Right renal cortex interstitium (tissue), 3 donors: ENCODE measurements at places on chromosomes 12 and 14. TPM values are rescaled to one million over a fixed set of nuclear protein-coding genes. Genes with fewer than 3 reads are reported as not detected.

RND1 gene
- polyA plus RNA-seq = 3.6 TPM

- DNase-seq = no peak
Measured at GRCh38 chr12:96361074-96361473, 39.2 kb downstream of the CDK17 start.

DNA sequence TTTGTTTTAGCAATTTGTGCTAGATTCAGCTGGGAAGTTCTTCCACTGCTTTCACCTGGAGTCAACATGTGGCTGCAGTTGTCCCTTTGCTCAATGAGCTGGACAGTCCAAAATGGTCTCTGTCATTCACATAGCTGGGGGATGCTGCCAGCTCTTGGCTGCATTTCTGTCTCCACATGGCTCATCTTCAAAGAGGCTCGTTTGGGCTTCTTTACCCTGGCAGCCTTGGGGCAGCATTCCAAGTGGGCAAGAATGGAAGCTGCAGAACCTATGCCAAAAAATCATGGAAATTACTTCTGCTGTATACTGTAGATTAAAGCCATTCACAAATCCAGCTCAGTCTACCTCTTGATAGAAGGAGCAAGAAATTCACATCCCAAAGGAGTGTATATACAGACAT lies 199.1 kb downstream of the SLC5A8 start:
- DNase-seq = no peak

EXOC3L4 gene
- 2.8 TPM for polyA plus RNA-seq

TBX5 gene
- not detected for polyA plus RNA-seq

DNA sequence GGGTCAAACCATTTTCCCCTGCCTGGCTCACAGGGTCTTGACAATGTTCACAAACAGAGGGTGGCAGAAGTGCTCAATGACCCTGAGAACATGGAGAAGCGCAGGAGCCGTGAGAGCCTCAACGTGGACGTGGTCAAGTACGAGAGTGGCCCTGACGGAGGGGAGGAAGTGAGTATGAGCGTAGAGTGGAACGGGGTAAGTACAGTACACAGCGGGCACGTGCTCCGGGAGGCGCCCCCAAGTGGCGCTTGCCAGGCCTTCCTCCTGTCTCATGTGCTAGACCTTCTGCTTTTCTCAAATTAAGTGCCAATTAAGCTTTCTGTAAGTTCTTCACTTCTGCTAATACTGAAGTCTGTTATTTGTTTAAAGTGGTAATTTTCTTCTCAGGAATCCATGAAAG lies 35.9 kb downstream of the XRCC3 start:
- no peak for DNase-seq

PSMA3 gene
- 162 TPM for polyA plus RNA-seq

DNA sequence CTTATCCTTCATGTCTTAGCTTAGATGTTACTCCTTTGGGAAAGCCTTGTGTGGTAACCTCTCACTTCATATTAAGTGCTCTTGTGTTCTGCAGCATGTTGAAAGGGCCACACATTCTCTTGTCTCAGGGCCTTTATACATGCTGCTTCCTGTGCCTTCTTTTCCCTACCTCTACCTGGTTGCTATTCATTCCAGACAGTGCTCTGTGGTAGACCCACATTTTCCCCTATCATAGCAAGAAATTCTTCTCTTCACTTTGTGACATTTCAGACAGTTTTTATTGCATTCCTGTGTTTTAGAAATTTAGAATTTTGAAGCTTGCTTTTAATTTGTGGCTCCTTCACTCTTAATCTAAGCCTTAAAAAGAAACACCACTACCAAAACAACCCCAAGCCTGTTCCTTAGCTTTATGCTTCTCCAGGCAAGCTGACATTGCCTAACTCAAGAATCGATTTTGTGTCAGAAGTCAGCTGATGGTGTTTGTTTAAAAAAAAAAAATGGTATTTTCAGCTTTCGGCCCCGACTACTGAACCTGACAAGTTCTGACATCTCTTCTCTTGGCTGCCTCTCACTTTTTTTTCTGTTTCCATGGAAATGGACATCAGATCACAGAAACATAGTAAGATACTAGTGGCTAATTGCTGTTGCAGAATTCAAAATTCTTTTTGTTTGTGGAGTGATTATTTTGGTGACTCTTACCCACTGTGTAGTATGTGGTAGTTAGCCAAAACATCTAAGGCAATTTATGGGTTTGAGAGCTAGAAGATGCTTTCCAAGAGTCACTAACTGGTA lies 156.3 kb downstream of the NUBPL start:
- DNase-seq = no peak

DNA sequence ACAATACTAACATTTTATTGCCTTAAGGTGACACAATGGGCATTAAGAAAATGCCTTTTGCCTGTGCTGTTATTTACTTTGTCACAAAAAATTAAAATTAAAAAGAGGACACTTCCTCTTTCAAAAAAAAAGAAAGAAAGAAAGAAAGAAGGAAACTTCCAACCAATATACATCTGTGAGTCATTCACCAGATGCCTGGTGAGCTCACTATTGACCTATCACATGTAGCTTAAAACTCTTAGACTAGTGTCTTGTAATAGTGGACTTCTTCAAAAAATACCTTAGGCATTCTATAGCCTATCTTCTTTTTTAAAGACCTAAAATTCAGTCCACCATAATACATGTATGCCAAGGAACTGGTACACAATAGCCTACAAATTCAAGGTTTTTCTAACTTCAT lies 4.9 kb upstream of the SOX5 start:
- DNase-seq = no peak

GRCh38 chr14:51593397-51593796 lies 58.3 kb upstream of the FRMD6 start:
- no peak for DNase-seq

MANSC1 gene
- polyA plus RNA-seq = 37.7 TPM

- no peak for DNase-seq
Measured at GRCh38 chr12:71201136-71201679, 43.4 kb upstream of the TSPAN8 start.

DNA sequence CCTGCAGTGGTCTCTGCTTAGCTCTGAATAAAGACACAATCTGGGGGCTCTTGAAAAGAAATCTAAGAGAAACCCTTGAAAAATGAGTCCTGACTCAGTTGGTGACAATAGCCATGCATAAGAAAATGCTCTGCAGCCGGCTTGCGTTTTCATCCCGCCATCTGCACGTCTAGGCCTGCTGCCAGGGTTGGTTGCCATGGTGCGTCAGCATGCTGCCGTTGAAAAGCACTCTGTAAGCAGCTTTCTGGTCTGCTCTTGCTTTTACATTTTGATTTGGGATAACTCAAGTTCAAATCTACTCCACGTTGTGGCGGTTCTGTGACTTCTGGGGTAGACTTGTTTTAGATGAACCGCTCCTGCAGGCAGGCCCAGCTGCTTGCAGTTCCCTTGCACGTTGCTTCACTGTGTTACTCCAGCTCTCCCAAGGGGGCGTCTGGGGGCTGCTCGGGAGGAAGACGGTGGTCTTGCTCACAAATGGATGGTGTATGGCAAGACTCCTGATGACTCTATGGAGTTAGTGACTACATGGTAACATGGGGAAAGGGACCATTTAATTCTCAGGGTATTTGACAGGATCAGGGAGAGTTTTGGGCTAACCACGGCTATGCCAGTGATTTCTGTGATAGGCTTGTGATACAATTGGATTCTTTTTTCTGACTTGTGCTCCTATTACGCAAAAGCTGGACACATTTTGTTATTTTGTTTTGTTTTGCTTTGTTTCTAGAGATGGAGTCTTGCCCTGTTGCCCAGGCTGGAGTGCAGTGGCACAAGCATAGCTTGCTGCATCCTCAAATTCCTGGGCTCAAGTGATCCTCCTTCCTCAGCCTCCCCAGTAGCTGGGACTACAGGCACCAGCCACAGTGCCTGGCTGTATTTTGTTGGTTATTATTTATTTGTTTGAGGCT lies 15.8 kb downstream of the WNT5B start:
- DNase-seq = no peak

VASH1 gene
- polyA plus RNA-seq = 29.6 TPM

- DNase-seq = no peak
Measured at GRCh38 chr12:87120440-87120839, 864.2 kb upstream of the MGAT4C start.
